ENCODE measurements at places on chromosomes 6 and 20.

DNA sequence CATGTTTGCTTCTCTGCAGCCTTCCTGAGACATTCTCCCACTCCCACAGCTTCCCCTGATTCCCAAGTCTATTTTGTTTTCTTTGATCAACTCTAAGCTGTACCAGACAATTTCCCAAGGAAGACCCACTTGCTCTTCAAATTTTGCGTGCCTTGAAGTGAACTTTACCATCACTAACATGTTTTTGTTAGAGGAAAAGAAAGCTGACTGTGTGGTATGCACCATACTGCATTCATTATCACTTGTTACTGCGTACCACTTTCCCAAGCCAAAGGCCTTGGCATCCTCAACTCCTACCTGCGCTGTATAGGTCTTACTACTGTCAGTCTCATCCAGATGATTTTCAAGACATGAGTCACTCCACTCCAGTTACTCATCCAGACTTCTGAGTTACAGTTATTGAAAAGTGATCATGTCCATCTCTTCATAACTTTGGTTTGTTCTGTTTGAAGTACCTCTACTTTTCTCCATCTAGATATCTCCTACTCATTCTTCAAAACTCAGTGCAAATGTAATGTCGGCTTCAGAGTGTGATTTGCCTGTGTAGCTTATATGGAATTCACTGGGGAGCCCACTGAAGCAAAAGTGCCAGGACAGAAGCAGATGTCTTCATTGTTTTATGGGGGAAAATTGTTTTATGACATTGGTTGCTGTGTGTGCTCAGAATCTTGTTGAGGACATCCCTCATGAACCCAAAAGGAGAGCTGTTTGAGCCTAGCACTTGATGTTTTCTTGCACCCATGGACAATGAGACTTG, 5.2 kb downstream of the RPS12 start:
- DNase-seq = no peak

DNA sequence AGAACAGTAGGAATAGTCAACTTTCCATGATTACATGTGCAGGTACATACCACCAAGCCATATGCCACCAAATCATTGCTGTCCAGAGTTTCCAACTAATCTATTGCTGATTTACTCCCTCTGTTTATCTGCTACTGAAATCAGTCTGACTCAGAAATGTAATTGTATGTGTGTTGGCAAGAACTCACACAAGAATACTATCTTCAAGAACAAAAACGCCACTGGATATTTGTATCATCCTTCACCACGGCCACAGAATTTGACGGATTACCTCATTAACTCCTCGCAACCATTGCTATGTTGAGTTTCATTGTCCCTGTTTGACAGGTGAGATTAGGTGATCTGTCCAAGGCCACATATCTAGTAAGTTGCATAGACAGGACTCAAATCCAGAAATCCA, 159.2 kb downstream of the GMPR start:
- DNase-seq = no peak

GRCh38 chr6:77987035-77987384, 334.2 kb downstream of the MEI4 start:
- no peak for DNase-seq

DNA sequence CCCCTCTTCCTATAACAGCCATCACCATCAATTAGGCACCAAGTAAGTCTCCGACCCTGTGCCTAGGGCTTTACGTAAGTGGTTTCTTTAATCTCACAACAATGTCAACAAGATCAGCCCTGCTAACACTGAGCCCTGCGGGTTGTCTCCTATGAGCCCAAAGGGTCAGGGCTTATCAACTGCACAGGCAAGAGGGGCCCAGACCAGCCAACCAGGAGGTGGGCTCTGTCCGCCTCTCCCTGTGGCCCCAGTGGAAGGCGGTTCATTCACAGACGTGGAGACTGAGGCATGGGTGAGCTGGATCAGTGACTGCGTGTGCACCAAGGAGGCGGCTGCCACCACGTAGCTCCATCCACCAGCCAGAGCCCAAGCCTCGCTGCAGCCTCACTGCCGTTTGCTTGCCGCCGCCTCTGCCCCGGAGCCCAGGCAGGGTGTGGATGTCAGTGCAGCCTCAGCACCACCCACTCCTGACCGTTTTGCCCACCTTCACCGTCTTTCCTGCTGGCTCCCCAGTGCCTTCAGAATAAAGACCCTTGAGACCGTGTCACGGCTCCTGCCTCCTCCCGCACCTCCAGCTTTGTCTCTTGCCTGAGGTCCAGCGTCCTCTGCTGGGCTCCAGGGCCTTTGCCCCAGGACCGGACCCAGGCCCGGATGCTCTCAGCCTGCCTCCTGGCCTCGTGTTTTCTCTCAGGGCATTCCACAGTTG, 78.7 kb downstream of the DLL1 start:
- DNase-seq = no peak

DNA sequence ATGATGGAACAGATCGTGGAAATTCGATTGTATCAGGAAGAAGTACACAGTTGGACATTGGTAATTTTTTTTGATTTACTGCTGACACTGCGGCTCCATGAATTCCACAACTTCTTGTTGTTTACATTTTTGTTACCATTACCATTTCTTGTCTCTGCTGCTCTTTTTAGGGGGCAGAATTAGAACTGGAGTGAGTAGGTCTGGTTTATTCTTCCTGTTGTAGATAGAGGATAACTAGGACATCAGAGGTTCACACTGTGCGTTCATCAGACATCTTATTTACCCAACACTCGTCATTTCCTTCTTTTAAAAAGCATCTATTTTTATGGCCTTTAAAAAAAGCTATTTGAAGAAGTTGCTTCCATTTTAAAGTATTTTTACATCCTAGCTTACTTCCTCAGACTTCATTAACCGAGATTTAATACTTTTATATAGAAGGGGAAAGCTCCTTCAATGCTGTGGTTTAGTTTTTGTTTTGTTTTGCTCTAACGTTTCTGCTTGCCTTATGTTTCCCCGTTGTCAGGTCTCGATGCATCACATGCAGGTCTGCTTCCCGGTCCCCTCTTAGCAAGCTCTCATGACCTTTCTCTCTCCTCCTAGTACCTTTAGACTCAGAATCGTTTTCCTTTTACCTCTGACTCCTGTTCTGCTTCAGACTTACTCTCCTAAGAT, 139.1 kb downstream of the ARID1B start:
- no peak for DNase-seq

GRCh38 chr6:14716499-14717146, 529.2 kb upstream of the JARID2 start:
- no peak for DNase-seq

- no peak for DNase-seq
These were observed 30.1 kb upstream of the SH3BGRL2 start for GRCh38 chr6:79600812-79601609.
